ENCODE measurements at places on chromosomes 1 and 21.

- DNase-seq, result no peak
These were observed 102.5 kb downstream of the PLXNA2 start for GRCh38 chr1:208141610-208142192.

DNA sequence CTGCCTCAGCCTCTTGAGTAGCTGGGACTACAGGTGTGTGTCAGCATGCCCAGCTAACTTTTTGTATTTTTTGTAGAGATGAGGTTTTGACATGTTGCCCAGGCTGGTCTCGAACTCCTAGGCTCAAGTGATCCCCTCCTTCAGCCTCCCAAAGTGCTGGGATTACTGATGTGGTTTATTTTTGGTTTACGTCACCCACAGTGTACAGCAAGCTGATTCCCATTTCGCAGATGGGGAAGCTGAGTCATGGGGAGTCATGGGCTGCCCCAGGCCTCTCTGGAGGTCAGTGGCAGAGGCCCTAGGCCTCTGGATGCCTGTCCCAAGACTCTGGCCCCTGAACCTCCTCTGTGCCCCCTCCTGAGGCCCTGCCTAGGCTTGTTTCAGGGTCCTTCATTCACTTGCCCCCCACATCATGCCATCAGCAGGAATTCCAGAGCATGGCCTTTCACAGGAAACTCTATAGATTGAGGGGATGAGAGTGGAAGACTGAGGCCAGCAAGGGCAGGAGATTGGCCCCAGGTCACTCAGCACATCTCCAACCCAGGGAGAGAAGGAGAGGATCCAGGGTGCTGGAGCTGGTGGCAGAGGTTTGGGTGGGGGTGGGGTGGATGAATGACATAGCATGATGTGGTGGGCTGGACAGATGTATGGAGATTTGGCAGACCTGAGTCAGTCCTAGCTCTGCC lies 266.0 kb downstream of the PTPRU start:
- no peak for DNase-seq

GRCh38 chr1:156510709-156511108 lies 10.1 kb upstream of the MEF2D start:
- DNase-seq, result no peak

- no peak for DNase-seq
These were observed 73.3 kb downstream of the TNFSF18 start for GRCh38 chr1:172977296-172978017.

DNA sequence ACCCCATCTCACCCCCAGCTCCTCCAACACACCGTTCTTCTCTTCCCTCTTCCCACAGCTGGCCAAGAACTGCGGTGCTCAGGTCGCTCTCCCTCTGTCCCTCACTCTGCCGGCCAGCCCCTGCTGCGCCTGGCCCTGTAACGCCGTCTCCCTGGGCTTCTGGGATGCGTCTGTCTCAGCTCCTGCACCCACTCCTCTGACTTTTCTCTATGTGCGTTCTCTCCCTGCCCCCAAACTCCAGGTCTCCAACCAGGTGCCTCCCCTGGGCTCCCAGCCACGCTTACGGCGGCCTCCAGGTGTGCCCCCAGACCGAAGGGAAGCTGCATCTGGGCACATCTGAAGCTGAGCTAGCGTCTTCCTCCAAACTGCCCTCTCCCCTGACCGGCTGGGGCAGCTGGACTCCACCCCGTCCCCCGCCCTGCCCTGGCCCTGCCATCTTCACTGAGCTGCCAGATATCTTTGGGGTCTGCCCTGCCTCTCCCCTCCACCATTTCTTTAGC lies 2.6 kb downstream of the KRTAP10-12 start:
- no peak for DNase-seq
